Stimulated activated naive B cell treated with anti-CD40 and anti-IgM and Interleukin-4, amounts not matched to agents 10 μg/mL and 1 μg/mL and 100 μg/mL, for 72 hours (primary cell): ENCODE measurements at places on chromosomes 7 and 10.

DNA sequence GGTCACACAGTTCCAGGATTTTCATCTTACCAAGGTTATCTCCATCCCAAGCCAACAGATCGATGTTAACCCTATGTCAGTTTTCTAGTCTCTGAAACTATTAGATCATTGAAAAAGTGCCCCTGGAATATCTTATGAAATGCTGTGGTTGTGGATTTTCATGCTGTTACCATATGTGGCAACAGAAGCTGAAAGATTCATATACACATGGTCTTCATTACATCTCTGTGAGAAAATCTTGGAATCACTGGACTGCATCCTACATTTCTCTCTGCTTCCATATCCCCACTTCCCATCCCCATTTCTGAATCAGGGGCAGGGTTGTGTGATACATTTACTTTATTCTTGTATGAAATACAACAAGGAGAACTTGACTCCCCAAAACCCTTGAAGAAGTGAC lies 146.1 kb downstream of the SLC16A9 start:
- DNase-seq = no peak

DNA sequence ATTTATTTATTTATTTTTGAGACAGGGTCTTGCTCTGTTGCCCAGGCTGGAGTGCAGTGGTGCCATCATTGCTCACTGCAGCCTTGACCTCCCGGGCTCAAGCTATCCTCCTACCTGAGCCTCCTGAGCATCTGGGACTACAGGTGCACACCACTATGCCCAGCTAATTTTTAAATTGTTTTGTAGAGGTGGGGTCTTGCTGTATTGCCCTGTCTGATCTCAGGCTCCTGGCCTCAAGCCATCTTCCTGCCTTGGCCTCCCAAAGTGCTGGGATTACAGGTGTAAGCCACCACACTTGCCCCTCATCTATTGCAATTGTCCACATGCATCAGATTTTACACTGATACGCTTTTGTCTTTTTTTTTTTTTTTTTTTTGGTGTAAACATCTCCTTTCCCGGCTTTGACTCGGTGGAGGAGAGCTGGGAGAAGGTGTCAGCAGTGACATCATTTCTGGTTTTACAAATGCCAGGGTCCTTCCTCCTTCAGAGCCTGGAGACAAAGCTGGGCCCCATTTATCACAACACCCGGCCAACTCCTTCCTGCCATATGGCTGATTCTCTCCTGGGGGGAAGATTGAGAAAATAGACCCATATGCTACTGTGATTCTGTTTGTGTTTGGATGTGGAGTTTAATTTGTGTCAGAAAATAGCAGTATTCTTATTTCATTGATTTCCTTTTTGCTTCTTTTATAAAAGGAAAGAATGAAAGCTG lies 61.3 kb downstream of the GALNT17 start:
- no peak for DNase-seq

- DNase-seq = no peak
These were observed 5.7 kb downstream of the CALML5 start for GRCh38 chr10:5493691-5494090.

- DNase-seq = peak; percentile 6
These were observed 69.8 kb upstream of the BAIAP2L1 start for GRCh38 chr7:98470485-98471240.

- DNase-seq = no peak
These were observed 225.9 kb downstream of the WDR11 start for GRCh38 chr10:121076776-121077715.

GRCh38 chr7:69696054-69696591 lies 97.8 kb downstream of the AUTS2 start:
- DNase-seq = peak; percentile 49

DNA sequence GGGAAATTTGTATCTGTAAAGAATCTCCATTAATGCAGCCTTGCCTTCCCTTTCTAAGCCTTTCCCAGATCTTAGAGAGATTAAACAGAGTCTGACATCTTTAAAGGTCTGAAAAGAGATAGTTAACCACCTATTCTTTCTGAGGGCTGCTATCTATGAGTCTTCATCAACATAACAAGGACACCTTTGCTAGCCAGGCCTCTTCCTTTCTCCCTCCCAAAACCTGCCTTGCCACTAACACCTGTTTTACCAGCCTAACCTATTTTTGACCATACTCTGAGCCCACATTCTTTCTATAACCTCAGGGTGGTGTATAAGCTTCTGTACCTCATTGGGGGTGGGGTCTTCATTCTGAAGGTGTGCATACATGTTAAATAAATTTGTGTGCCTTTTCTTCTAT lies 217.1 kb downstream of the IPMK start:
- DNase-seq = no peak

DNA sequence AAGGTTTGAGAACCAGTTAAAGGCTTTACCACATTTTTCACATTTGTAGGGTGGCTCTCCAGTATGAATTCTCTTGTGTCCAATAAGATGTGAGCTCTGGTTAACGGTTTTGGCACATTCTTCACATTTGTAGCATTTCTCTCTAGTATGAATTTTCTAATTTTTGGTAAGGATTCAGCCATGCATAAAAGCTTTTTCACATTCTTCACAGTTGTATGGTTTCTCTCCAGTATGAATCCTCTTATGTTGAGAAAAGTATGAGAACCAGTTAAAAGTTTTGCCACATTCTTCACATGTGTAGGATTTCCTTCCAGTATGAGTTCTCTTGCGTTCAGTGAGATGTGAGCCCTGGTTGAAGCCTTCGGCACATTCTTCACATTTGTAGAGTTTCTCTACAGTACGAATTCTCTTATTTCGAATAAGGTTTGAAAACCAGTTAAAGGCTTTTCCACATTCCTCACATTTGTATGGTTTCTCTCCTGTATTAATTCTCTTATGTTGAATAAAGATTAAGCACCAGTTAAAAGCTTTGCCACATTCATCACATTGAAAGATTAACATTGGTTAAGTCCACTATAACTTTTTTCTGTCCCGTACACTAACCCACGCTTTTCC lies 33.2 kb upstream of the ZNF479 start:
- DNase-seq = no peak

GRCh38 chr7:149878523-149878921 lies 4.8 kb downstream of the ATP6V0E2 start:
- DNase-seq = no peak

- DNase-seq = no peak
These were observed 919.8 kb upstream of the C7orf33 start for GRCh38 chr7:147670759-147671158.

DNA sequence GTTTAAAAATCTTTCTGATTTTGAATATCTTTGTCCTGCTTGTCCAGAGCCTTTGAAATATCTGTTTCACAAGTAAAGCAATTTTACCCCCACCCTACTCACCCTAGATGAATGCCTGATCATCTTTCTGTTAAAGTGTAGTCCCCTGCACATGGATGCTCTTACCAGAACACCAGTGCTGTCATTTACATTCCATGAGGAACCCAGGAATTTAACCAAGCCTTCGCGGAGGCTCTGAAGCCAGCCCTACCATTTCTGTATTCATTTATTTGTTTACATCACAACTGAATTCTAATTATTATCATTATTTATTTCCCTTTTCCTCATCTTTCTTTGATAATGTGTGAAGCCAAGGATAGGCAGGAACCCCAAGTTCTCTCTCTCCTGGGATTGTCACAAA lies 167.8 kb upstream of the MYO3A start:
- no peak for DNase-seq

GRCh38 chr7:73831834-73832651 lies 1.2 kb downstream of the CLDN4 start:
- no peak for DNase-seq

DNA sequence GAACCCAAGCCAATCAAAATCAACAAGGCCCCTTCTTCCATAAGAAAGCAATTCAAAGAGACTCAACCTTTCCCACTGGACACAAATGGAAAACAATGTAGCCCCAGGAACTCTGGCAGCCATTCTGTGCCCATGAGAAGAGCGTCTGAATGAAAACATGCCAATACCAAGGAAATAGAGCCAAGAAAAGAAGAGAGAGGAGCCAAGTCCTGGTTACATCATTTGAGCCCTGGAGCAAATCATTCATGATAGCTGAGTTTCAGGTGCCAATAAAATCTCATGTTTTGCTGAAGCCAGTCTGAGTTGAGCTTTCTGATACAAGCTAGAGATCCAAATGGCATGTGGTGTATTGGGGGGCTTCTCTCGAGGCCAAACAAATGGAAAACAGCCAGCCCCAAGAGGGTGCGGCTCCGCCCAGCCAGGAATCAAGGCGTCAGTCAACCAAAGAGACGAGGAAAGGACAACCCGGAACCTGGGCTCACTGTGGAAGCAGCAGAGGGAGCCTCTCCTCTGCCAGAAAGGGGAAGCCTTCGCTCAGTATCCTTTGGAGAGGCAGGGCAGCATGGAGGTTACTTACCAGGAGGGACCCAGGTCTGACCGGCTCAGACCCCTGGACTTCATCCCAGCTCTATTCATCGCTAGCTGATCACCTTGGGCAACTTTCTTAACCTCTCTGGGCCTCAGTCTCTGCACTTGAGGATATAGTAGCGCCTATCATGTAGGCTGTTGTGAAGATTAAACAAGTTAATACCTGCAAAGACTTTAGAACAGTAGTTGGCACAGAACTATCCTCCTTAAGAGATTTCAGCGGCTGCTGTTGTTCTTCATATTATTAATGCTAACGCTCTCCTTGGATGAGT lies 61.8 kb downstream of the OAT start:
- DNase-seq = no peak
